HFF-Myc (cell line): ENCODE measurements at places on chromosomes 5 and 9.

- DNase-seq, result no peak
Measured at GRCh38 chr5:133083901-133084300, 32.1 kb downstream of the HSPA4 start.

- DNase-seq, result no peak
Measured at GRCh38 chr9:100222674-100223073, 123.6 kb downstream of the INVS start.

DNA sequence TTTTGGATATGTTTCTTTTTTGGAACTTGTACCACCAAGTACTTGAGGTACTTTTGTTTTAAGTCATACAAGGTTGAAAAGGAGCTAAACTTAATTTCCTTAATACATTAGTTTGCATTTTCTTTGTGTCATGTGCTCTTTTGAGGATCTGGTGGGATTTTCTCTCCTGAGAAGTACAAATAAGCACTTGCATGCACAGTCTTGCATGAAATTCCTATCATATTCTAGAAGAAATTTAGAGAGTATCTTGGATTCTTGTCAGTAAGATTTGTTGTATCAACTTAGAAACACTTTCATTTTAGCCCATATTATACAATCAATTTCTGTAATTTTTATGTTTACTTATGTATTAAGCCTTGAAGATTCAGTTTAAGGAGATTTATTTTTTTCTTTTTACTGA is 64.9 kb downstream of the CCNH start:
- DNase-seq, result no peak

DNA sequence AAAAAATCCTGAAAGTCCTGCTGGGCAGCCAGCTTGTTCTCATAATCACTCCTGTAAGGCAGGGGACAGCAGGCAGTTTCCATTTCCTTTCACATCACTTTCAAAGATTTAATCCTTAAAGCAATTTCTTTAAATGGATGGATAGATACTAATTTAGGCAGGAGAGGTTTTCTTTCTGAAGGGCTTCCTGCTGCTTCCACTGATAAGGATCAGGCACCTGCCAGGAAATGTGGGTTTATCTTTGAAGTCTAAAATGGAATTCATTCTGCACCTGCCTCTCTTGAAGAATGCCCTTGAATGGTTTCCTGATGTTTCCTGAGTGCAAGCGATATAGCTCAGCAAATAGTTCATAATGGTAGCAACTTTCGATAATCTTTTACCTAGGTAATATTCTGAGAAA is 64.5 kb downstream of the STARD4 start:
- DNase-seq, result no peak

- DNase-seq, result no peak
Measured at GRCh38 chr5:44794371-44794770, 14.4 kb upstream of the MRPS30 start.

DNA sequence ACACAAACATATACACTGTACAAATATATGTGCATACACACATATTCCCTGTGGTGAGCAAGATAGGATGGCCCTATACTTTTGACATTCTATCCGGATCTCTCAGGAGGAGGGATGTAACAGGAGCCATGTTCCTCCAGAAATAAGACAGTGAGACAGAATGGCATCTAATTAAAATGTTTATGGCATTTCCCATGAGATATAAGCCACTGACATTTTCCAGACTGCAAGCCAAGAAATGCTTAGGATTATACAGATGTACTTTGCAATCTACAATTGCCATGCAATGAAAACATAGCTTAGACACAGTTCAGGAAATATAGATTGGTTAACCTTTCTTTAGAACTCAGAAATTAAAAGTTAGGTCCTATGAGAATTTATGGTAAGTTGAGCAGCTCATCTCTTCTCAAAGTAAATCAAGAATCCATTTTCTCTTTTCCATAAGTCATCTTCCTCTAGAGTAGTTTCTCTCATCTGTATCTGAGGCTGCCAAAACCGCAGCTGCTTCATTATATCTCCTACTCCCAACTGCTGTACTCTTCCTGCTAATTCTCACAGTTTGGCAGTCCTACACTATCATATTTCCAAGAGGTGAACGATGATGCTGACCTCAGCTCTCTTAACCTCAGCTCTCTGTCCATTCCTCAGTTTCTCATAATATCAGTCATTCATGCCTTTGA is 1719.1 kb downstream of the MAT2B start:
- DNase-seq, result no peak

DNA sequence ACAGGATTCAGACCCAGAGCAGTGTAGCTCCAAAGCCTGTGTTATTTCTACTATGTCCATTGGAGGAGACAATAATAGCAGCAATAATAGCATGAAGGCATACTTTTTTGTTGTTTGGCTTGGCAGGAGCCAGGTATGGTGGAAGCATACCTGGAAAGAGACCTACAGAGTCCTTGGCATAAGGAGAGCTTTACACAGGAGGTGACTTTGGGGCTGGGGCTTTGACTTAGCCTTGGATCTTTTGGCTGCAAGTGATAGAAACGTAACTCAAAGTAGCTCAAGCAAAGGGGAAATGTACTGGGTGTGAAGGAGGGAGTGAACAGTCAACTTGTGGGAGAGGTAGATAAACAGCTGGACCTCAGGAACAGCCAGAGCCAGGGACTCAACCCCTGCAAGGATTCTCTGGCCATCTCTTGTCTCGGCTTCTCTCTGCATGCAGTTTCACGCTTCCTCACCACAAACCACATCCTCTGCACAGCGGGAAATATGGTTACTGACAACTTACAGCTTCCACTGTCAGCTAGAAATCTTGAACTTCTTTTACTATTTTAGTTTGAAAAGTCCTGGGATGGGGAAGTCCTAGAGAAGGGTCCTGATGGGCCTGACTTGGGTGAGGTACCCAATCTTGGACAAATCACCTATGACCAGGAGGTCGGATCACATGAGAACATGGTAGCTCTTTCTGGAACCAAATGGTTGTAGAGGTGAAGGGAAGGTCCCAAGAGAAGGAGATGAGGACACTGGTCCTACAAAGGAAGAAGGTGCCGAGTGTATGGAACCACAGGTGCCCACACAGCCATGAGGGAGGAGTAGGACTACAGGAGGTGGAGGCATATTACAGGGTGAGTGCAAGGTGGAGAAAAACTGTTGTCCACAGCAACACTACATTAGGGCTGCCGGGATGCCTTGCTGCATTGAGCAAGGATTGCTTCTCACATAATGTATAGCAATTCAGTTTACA is 47.0 kb upstream of the TGFBR1 start:
- peak; percentile 38 for DNase-seq

DNA sequence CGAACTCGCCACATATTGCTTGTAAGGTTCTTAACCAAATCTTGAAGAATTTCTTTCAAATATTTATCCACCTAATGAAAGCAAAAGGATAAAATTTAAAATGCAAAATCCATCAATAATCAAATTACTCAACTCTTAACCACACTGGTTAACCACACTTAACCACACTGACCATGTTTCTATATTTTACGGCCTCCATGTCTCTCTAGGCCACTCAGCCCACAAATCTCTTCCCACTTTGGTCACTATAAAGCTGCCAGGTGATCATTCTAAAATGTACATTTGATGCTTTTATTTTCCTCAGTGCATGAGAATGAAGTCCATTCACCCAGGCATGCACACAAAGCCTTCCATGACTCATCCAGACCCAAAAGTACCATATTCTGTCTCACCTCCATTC is 56.4 kb upstream of the OR2K2 start:
- no peak for DNase-seq

DNA sequence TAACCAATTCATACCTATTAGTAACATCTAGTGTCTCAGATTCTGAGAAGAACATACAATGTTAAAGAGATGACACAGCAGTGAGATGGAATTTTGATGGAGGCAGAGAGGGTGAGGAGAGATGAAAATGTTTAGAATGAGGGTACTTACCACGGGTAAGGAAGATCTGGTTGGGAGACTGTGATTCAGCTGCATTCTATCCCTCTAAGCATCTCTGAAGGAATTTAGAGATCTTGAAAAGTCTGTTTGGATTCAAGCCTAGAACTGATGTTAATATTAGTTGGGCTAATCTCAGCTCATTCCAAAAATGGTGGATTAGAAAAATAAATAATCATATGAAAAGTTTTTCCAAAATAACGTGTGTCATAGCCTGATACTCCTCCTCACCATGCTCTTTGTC is 191.5 kb upstream of the CLINT1 start:
- no peak for DNase-seq

GRCh38 chr5:115543365-115544042 is 1.1 kb downstream of the FEM1C start:
- DNase-seq, result no peak

GRCh38 chr9:130714586-130715110 is 21.1 kb downstream of the EXOSC2 start:
- no peak for DNase-seq
